ENCODE measurements at places on chromosomes 13 and 19. TPM values are rescaled to one million over a fixed set of nuclear protein-coding genes. Genes with fewer than 3 reads are reported as not detected.

The AMH gene
- 5.1 TPM for total RNA-seq

The DCT gene
- total RNA-seq = not detected

The MBD3L3 gene
- total RNA-seq = not detected

The ZNF578 gene
- 2.6 TPM for total RNA-seq
